ENCODE measurements at places on chromosomes 5 and 9.

DNA sequence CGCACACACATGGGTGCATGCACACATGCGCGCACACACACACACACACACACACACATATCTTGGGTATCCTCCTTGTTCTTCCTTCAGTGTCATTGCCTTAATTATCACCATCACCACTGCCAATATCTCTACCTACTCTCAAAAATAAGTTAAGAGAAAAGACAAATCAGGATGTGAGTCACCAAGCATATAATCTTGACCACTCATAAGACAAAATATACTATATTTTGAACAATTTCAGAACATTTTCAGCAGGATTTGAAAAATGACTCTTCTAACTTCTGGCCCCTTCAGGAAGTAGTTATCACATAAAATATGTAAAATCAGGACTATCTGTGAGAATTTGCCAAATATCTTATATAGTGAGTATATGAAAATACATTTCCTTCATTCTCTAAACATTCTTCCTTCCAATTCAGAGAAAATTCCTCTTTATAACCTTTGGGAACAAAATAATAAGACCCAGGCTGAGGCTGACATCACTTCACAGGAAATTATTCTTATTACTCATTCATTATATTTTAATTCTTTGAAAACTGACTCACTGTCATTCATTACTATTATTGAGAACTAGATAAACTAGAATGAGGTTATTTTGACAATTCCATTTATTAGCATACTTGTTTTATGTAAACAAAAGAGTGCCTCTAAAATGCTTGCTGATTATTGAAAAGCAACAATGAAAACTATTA is 772.0 kb upstream of the ACO1 start:
- peak; percentile 64 for DNase-seq

DNA sequence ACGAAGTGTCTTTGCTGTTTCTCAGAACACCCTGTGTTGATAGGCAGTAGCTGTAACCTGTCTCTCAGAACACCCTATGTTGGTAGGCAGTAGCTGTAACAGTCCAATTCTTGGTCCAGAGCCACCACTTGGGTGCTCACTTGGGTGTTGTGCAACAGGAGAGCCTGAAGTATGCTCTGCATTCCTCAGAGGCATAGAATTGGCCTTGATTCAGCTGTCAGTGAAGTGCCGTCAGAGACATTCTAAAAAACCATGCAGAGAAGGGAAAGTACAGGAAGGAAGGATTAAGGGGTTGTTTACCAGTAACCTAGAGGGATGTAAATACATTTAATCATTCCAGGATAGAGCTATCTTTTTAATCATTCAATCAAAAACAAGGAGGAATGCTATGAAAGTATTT is 231.2 kb downstream of the ARRDC3 start:
- DNase-seq: peak; percentile 30

- no peak for DNase-seq
Measured at GRCh38 chr5:158482125-158482524, 617.6 kb downstream of the EBF1 start.

DNA sequence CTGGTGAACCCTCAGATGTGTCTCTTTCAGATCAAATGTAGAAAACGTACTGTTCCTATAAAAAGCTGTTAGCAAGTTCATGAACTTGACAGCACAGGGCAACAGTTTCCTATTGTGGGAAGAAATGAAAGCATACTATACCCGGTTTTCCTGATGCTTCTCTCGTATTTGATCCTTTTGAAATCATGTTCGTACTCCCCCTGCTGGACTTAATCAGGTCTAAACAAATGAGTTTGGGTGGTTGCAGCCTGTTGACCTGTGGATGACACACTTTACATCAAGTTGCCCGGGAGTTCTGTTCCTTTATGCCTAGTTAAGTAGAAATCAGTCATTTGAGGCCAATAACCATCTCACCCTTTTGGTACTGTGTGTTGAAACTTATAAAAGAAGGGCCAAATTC is 1992.3 kb downstream of the MAT2B start:
- DNase-seq: peak; percentile 0

Measured in dermis blood vessel endothelial cell (primary cell).